ENCODE measurements at places on chromosomes 4 and X. TPM values are rescaled to one million over a fixed set of nuclear protein-coding genes. Genes with fewer than 3 reads are reported as not detected.

DNA sequence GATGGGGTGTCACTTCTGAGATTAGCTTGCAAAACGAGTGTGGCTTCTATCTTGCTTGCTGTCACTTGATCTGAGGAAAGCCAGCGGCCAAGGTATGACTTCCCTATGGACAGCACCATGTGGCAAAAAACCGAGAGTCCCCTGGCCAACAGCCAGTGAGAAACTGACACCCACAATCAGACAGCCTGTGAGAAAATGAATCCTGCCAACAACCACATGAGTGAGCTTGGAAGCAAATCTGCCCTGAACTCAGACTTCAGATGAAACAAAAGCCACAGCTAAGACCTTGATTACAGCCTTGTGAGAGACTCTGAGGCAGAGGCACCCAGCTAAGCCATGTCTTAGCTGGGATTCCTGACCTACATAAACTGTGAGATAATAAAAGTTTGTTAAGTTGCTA lies 45.5 kb downstream of the PPP1R2C start:
- no peak overlapping the region for H3K4me3 ChIP-seq
- H3K27ac ChIP-seq = no peak overlapping the region
- H3K36me3 ChIP-seq = no peaks in the 10 kb centered on the region
- no peaks in the 10 kb centered on the region for H3K4me1 ChIP-seq
- no peaks in the 10 kb centered on the region for H3K27me3 ChIP-seq

DNA sequence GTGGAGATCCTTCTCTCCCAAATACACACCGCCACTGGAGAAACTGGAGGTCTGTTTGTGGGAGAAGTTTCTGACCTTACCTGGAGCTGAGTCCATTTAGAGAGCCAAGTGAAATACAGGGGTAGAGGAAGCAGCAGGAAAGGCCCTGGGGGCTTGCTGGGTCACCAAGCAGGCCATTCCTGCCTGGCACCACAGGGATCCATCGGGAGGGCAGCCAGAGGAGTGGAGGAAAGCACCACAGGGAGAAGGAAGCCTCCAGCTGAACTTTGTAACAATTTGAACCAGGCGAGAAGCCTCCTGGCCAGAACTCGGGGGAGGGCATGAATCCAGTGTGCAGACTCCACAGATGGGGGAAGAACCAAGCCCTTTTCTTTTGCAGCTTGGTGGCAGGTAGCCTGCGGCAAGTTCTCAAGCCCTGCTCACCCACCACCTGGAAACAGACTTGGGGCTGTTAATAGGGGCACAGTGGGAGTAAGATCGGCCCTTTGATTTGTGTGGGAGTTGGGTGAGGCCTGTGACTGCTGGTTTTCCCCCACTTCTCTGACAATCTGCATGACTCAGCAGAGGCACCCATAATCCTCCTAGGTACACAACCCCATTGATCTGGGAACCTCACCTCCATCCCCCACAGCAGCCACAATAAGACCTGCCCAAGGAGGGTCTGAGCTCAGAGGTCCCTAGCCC lies 94.6 kb downstream of the IRS4 start:
- H3K27me3 ChIP-seq = no peaks in the 10 kb centered on the region
- no peak for DNase-seq
- H3K36me3 ChIP-seq = no peaks in the 10 kb centered on the region

CCSER1 gene
- 0.74 TPM for total RNA-seq

DNA sequence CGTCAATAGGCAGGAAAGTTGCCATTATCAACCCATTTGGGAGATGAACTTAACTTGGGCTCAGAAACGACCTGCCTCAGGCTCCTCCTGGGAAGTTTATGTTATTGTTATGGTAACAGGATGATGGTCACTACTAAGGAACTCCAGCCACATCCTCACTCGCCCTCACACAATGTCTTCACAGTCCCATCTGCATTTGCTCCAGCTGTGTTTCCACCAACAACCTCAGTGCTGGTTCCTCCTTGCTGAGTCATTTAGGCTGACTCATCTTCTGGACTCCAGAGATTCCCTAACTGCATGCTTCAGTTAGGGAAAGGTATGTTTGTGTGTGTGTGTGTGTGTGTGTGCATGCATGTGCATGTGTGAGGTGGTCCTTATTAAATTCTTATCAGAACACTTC lies 293.4 kb upstream of the BOD1L1 start:
- H3K36me3 ChIP-seq = no peaks in the 10 kb centered on the region
- no peak overlapping the region for H3K4me3 ChIP-seq
- no peak for DNase-seq
- no peaks in the 10 kb centered on the region for H3K27me3 ChIP-seq

SLC10A7 gene
- 8.4 TPM for total RNA-seq

NMU gene
- total RNA-seq = not detected

GRCh38 chr4:3200423-3201090 lies 48.4 kb upstream of the MSANTD1 start:
- H3K27me3 ChIP-seq = no peaks in the 10 kb centered on the region
- peaks cover 30% of the 10 kb centered on the region for H3K4me1 ChIP-seq
- peak overlapping the region; percentile 17 for H3K27ac ChIP-seq
- no peak for DNase-seq

ADAM29 gene
- not detected for total RNA-seq

- no peak overlapping the region for H3K27ac ChIP-seq
- H3K4me1 ChIP-seq = no peaks in the 10 kb centered on the region
- no peak for DNase-seq
- no peak overlapping the region for H3K4me3 ChIP-seq
Measured at GRCh38 chrX:133878710-133879109, 106.7 kb downstream of the GPC3 start.

DNA sequence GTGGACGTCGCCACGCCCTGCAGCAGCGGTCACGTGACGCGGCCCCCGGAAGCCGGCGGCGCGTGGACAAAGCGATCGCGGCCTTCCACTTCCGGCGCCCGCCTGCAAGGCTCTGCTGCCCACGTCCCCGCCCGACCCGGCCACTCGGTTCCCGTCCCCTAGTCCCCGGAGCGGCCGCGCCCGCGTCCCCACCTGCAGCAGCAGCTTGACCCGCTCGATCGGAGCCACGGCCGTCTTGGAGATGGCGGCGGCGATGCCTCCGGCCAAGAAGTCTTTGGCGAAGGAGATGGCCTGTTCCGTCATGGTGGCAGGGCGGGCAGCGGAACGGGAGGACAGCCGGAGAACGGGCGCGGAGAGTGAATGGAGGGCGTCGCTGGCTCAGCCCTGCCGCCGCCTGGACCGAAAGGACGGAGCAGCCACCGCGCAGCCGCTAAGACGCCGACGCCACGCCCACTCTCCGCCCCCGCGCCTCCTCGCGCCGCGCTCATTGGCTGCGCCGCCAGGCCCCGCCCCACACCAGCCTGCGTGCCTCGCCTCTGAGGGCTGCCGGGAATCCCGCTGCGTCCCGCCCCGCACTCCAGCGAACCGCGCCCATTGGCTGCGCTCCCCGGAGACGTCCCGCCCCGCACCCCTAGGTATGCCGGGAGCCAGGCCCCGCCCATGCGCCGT lies at the start of gene SLC25A6:
SLC25A6 (minus strand) TSS at position 407 of the 669 bp plus-strand sequence; CDS start at position 303, 104 bp downstream.
- H3K4me3 ChIP-seq = peak within 1 kb of the TSS; percentile 99
- peak within 1 kb of the TSS; percentile 95 for H3K27ac ChIP-seq
- DNase-seq = peak; percentile 100
- no peaks in the 10 kb centered on the region for H3K27me3 ChIP-seq
- H3K36me3 ChIP-seq = peaks cover 38% of the 10 kb centered on the region

- no peak for DNase-seq
- H3K4me3 ChIP-seq = no peak overlapping the region
- no peaks in the 10 kb centered on the region for H3K27me3 ChIP-seq
- H3K4me1 ChIP-seq = no peaks in the 10 kb centered on the region
- H3K27ac ChIP-seq = no peak overlapping the region
Measured at GRCh38 chrX:50075630-50076339, 125.0 kb downstream of the AKAP4 start.

- no peaks in the 10 kb centered on the region for H3K36me3 ChIP-seq
- H3K4me3 ChIP-seq = no peak overlapping the region
- H3K27ac ChIP-seq = peak overlapping the region; percentile 8
- peak; percentile 12 for DNase-seq
- no peaks in the 10 kb centered on the region for H3K4me1 ChIP-seq
Measured at GRCh38 chr4:3301450-3302172, 8.8 kb downstream of the RGS12 start.

- H3K27me3 ChIP-seq = no peaks in the 10 kb centered on the region
- no peak overlapping the region for H3K4me3 ChIP-seq
- H3K4me1 ChIP-seq = no peaks in the 10 kb centered on the region
- no peak overlapping the region for H3K27ac ChIP-seq
- H3K36me3 ChIP-seq = no peaks in the 10 kb centered on the region
- peak; percentile 90 for DNase-seq
Measured at GRCh38 chr4:159498446-159499115, 395.7 kb downstream of the RAPGEF2 start.

GRCh38 chr4:122017296-122017695 lies 65.4 kb upstream of the TRPC3 start:
- no peak overlapping the region for H3K27ac ChIP-seq
- H3K4me1 ChIP-seq = no peaks in the 10 kb centered on the region
- H3K27me3 ChIP-seq = no peaks in the 10 kb centered on the region
- no peaks in the 10 kb centered on the region for H3K36me3 ChIP-seq

XPNPEP2 gene
- total RNA-seq = 5.6 TPM

ASB5 gene
- not detected for total RNA-seq

DNA sequence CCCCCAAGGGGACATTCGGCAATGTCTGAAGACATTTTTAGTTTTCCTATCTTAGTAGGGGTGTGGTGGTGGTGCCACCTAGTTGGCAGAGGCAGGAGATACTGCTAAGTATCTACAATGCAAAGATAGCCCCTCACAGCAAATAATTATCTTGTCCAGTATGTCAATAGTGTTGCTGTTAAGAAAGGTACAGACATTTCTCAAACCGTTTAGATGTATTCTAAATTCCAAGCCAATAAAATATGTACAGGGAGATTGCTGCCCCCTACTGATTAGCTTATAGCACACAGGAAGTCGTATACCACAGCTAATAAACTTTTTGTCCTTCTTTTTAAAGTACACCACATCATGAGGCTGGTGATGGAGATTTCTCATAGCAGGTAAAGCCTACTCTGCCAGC lies 260.5 kb downstream of the TMA16 start:
- H3K4me1 ChIP-seq = no peaks in the 10 kb centered on the region
- H3K36me3 ChIP-seq = no peaks in the 10 kb centered on the region
- H3K27ac ChIP-seq = no peak overlapping the region
- no peak for DNase-seq
- H3K27me3 ChIP-seq = no peaks in the 10 kb centered on the region

- no peak overlapping the region for H3K27ac ChIP-seq
- no peaks in the 10 kb centered on the region for H3K36me3 ChIP-seq
- no peaks in the 10 kb centered on the region for H3K4me1 ChIP-seq
- no peak for DNase-seq
- H3K27me3 ChIP-seq = no peaks in the 10 kb centered on the region
- H3K4me3 ChIP-seq = no peak overlapping the region
Measured at GRCh38 chrX:71198066-71198465, 25.0 kb upstream of the GJB1 start.
